CD8-positive, alpha-beta memory T cell (primary cell): ENCODE measurements at places on chromosomes 4 and X. TPM values are rescaled to one million over a fixed set of nuclear protein-coding genes. Genes with fewer than 3 reads are reported as not detected.

DNA sequence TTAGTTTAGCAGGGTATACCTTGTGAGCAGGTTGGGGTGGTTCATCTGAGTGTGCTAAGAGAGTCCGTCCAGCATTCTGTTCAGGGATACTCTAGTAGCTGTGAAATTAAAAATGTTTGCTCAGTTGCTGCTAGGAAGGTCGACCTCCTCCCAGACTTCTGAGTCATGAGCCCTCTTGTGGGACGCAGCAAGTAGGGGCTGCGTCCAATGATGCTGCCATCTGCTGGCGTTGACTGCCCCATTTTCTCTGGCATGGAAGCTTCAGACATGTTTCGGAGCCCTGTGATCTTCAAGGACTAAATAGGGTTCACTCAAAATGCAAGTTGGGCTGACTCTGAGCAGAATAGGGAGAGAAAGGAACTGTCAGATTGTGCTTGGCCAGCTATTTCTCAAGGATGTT lies 201.0 kb upstream of the ARSJ start:
- DNase-seq = no peak
- no peaks in the 10 kb centered on the region for H3K27me3 ChIP-seq
- H3K4me1 ChIP-seq = no peaks in the 10 kb centered on the region
- H3K27ac ChIP-seq = no peak overlapping the region
- no peaks in the 10 kb centered on the region for H3K36me3 ChIP-seq

DNA sequence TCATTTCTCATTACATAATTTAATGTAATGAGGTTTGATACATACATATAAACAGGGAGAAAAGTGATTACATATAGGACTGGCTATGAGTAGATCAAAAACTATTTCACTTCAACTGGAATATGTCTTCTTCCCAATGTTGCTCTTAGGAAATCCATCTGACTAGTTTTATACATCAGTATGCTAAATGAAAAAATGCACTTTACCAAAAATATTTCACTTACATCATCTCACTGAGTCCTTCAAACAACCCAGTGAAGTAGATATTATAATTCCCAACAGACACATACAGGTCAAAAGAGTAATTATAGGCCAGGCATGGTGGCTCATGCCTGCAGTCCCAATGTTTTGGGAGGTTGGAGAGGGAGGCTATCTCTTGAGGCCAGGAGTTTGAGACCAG lies 215.9 kb downstream of the MID1 start:
- no peak for DNase-seq
- H3K27ac ChIP-seq = no peak overlapping the region
- H3K36me3 ChIP-seq = no peaks in the 10 kb centered on the region
- H3K4me1 ChIP-seq = no peaks in the 10 kb centered on the region

GRCh38 chr4:777520-778262 lies 48.2 kb downstream of the CPLX1 start:
- H3K36me3 ChIP-seq = peaks cover 23% of the 10 kb centered on the region
- H3K4me3 ChIP-seq = no peak overlapping the region
- no peak for DNase-seq

- H3K4me1 ChIP-seq = no peaks in the 10 kb centered on the region
- H3K4me3 ChIP-seq = no peak overlapping the region
- H3K27ac ChIP-seq = no peak overlapping the region
- no peaks in the 10 kb centered on the region for H3K36me3 ChIP-seq
- no peaks in the 10 kb centered on the region for H3K27me3 ChIP-seq
Measured at GRCh38 chrX:44459501-44459900, 83.2 kb downstream of the FUNDC1 start.

DNA sequence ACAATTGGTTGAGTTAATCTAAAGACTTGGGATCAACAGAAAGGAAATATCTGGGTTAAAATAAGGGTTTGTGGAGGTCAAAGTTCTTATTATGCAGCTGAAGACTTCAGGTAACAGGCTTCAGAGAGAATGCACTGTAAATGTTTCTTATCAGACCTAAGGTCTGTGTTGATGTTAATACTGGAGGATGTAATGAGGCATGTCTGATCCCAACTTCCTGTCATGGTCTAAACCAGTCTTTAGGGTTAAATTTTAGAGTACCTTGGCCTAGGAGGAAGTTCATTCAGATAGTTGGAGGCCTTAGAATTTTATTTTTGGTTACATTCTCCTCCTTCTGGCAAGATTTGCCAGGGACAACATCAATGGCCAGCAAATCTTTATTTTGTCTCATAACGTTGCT lies 72.1 kb upstream of the GC start:
- H3K4me1 ChIP-seq = no peaks in the 10 kb centered on the region
- no peak overlapping the region for H3K4me3 ChIP-seq
- no peaks in the 10 kb centered on the region for H3K36me3 ChIP-seq
- no peaks in the 10 kb centered on the region for H3K27me3 ChIP-seq
- no peak for DNase-seq
- no peak overlapping the region for H3K27ac ChIP-seq

DNA sequence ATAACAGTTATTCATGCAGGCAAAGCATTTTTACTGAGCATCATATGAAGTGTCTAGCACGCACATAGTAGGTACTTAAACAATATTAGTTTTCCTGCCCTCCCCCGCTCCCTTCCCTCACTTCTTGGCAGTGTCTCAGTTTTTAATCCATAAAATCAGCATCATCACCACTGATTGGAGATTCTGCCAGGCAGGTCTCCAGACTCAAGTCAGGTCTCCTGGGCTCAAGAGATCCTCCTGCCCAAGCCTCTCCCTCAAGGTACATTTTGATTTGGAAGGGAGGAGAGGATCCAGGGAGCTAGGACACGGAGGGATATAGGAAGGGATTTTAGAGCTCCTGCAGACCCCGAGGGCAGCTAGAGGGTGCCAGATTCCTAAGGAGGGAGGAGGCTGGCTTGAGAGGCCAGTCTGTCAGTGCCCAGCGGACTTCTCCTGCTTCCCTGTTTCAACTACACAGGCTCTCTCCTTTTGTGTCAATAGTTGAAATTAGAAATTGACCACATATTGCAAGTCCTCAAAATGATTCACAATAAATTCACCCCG lies 4.4 kb upstream of the FAT1 start:
- no peak for DNase-seq
- peaks cover 5% of the 10 kb centered on the region for H3K27me3 ChIP-seq
- no peaks in the 10 kb centered on the region for H3K4me1 ChIP-seq
- H3K36me3 ChIP-seq = no peaks in the 10 kb centered on the region

DNA sequence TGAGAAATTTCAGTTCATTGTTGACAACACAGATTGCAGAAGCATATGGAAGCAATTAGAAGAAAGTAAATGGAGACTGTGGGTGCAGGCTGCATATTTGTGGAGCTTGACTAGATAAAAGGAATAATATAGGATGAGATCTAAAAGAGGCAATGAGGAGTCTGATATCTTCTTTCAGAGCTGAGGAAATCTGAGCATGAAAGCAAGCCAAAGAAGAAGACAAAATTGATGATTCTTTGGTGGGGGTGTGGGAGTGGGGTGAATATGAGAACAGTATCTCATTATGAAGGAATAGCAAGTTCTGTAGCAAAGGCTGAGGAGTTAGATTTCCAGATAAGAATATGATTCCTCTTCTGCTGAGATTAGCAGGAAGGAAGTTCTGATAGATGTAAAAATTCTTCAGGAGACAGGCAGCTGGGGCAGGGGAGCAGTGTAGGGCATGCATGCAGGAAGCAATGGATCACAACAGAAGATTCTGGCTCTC lies 6.1 kb upstream of the PDHA2 start:
- H3K4me3 ChIP-seq = no peak overlapping the region
- no peaks in the 10 kb centered on the region for H3K4me1 ChIP-seq
- H3K27ac ChIP-seq = no peak overlapping the region

GRCh38 chr4:165118256-165118909 lies 5.7 kb upstream of the TMEM192 start:
- H3K27me3 ChIP-seq = no peaks in the 10 kb centered on the region
- no peak overlapping the region for H3K4me3 ChIP-seq
- H3K36me3 ChIP-seq = no peaks in the 10 kb centered on the region
- peaks cover 2% of the 10 kb centered on the region for H3K4me1 ChIP-seq

- H3K36me3 ChIP-seq = no peaks in the 10 kb centered on the region
- no peak for DNase-seq
- H3K27ac ChIP-seq = no peak overlapping the region
- no peak overlapping the region for H3K4me3 ChIP-seq
- H3K4me1 ChIP-seq = peaks cover 14% of the 10 kb centered on the region
Measured at GRCh38 chr4:173538909-173539445, 8.9 kb upstream of the HAND2 start.

DNA sequence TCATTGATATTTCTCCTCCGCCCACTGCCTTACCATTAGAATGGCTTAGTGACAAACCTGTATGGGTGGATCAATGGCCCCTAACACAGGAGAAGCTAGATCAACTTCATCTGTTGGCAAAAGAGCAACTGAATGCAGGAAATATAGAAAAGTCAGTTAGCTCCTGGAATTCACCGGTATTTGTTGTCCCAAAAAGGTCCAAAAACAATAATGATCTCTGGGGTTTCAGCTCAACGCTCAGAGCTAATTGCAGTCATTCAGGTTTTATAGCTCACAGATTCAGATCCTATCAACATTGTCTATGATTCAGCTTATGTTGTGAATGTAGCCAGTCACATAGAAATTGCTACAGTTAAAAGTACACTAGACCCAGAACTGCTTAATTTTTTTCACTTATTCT lies 124.0 kb upstream of the ZCCHC13 start:
- no peak for DNase-seq
- no peaks in the 10 kb centered on the region for H3K36me3 ChIP-seq
- no peaks in the 10 kb centered on the region for H3K27me3 ChIP-seq
- no peak overlapping the region for H3K4me3 ChIP-seq
- H3K27ac ChIP-seq = no peak overlapping the region

- H3K4me1 ChIP-seq = no peaks in the 10 kb centered on the region
- H3K27me3 ChIP-seq = no peaks in the 10 kb centered on the region
- no peaks in the 10 kb centered on the region for H3K36me3 ChIP-seq
- no peak for DNase-seq
- H3K4me3 ChIP-seq = no peak overlapping the region
- H3K27ac ChIP-seq = no peak overlapping the region
Measured at GRCh38 chr4:141659539-141659938, 23.2 kb downstream of the IL15 start.

TRIM61 gene
- 2.7 TPM for total RNA-seq

RXFP1 gene
- total RNA-seq = not detected

GRIA2 gene
- not detected for total RNA-seq

FAM47E gene
- not detected for total RNA-seq

KLHL2 gene
- total RNA-seq = 25.7 TPM

FDCSP gene
- not detected for total RNA-seq

SCARB2 gene
- total RNA-seq = 6.7 TPM
